ENCODE measurements at places on chromosomes 11 and 22. TPM values are rescaled to one million over a fixed set of nuclear protein-coding genes. Genes with fewer than 3 reads are reported as not detected.

The SLC25A18 gene
- total RNA-seq: 2.2 TPM

The BBOX1 gene
- total RNA-seq: not detected

The OR52W1 gene
- not detected for total RNA-seq

DNA sequence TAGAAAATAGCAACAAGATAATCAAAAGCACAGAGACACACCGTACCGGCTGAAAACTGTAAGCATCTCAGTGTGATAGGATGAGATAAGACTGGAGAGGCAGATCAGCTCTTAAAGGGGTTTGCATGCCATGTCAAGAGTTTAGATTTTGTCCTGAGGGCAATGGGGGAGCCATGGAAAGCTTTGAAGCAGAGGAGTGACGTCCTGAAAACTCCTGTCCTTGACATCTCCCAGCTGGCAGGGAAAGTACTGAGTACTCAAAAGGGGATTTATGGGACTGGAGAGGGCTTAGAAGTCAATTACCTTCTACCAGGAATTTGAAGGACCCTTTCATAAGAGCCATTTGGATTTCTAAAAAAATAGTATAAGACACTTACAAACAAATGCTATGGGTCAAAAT lies 420.5 kb upstream of the NARS2 start:
- no peak for DNase-seq

DNA sequence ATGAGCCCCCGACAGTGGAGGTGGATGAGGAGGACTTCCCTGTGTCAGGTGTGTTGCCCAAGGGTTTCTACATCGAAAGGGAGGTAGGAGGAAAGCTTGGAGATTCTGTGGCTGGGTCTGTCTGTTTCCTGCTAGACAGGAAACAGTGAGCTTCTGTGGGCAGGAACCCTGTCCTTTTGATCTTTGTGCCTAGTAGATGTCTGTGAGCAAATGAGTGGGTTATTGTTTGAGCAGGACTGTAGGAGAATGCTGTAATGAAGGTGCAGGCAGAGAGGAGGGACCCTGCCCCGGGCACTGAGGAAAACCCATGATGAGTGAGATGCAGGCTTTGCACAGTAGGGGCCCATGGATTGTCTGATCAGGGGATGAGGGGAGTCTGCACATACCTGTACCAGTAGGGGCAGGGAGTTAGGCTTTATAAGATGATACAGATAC lies 14.0 kb downstream of the USP35 start:
- DNase-seq: no peak

- no peak for DNase-seq
These were observed 866 bp upstream of the RRM1 start for GRCh38 chr11:4093519-4094347.

The PSMA1 gene
- 148 TPM for total RNA-seq

The SPON1 gene
- total RNA-seq: 4.3 TPM

DNA sequence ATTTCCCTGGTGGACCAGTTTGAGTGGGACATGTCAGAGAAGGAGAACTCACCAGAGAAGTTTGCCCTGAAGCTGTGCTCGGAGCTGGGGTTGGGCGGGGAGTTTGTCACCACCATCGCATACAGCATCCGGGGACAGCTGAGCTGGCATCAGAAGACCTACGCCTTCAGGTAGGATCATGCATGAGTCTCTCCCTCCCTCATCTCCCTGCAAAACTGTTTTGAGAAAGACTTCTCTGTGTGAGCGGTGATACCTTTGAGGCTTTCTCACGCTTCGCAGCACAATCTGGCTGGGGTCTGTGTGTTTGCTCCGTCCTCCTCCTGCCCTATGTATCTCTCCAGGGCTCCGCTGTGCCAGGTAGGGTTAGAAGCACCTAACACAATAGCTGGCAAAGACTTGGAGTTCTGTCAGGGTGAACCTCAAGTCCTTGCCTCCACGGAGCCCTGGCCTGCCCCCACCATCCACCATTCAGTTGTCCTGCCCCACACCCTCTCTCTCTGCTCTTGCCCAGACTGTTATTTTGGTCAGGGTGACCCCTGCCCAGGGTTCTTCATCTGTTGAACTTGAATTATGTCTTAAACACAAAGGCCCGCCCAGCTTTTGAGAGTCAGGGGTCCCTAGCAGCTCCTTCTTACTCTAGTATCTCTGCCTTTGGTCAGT lies 13.4 kb downstream of the DERL3 start:
- DNase-seq: no peak

The LGALS1 gene
- total RNA-seq: 14.9 TPM

The DEFB131B gene
- total RNA-seq: not detected

The KRTAP5-11 gene
- not detected for total RNA-seq

- no peak for DNase-seq
These were observed 30.3 kb upstream of the SIK2 start for GRCh38 chr11:111571829-111572501.

DNA sequence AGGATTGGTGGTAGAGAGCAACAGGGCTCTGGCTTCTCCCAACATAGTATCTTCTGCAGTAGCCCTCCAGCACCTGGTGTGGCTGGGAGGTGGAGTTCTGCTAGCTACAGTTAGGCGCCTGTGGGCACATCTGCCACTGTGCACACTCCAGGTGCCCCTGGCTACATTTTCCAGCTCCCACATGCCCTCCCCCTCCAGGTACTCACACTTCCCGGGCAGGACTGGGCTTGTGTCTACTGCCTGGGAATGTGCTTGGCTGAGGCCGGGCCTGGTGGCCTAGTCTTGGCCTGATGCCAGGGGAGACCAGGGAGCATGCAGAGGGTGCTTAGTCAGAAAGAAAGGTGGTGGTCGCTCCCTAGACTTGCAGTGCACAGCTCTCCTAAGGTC lies 15.8 kb downstream of the PHLDB1 start:
- no peak for DNase-seq
